Fibroblast of skin of left quadriceps (primary cell): ENCODE measurements at places on chromosomes 12 and 14.

- DNase-seq: no peak
These were observed 122.1 kb downstream of the PLEKHA5 start for GRCh38 chr12:19251481-19252132.

GRCh38 chr12:4383304-4383865, 3.9 kb upstream of the FGF23 start:
- no peak for DNase-seq

DNA sequence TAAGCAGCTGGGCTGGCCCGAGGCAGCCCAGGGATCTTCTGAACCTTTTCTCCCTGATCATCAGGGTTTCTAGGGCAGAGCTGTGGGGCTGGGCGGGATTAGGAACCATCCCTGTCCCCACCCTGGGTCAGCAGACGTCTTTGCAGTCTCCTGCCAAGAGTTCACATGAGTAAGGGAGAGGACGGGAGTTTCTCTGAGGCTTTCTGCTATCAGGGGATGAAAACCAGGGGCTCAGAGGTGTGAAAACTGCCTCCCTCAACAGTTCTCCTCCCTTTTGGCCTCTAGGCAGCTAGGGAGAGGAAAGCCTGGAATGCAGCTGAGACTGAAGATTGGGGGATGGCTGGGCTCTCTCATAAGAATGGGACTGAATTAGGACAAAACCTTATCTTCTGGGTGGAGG, 7.9 kb downstream of the ZNF385A start:
- DNase-seq: no peak

DNA sequence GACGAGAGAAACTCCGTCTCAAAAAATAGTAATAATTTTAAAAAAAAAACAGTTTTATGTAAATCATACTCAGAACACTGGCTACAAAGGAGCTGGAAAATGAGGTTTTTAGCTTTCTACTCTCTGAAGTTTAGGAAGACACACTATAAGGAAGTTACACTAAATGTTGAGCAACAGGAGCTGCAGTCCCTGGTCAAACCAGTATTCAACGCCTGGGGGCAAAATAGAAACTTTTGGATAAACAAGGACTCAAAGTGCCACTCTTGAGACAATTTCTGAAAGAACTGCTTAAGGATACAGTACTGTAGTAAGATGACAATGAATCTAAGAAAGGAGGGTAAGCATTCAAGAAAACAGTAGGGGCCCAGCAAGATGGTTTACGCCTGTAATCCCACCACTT, 29.3 kb downstream of the ACTR6 start:
- DNase-seq: no peak

- no peak for DNase-seq
These were observed 722.5 kb upstream of the ATXN7L3B start for GRCh38 chr12:73815072-73815645.

DNA sequence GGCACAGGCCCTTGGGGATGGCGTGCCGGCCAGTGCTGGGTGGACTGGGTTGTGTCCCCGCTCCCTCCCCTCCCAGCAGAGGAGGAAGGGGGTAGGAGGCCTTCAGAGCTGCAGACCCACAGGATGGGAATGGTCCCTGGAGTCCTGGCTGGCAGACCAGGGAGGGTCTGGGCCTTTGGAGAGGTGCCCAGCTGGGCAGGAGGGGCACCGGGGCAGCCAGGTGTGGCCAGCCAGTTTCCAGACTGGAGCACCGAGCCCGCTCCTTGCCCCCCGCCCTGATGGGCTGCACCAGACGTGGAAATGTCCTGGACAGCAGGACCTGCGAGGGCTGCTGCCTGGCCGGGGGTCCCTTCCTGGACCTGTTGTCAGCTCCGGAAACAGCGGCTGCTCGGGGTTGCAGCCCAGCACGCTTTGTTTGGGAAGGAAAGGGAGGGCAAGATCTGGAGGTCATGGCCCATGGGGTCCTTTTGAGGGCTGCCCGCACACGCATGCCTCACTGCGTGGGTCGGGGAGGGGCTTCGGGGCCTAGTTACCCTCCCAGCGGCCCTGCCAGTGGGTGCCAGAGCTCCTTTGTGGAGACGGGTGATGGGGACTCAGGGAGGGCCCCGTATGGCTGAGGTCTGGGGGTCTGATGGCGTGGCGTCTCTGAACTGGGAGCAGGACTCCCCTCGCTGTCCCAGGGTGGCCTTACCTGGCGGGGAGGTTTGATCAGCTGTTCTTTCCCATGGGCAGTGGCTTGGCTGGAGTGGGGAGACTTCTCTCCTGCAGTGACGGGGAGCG, 9.1 kb downstream of the KIF26A start:
- no peak for DNase-seq

DNA sequence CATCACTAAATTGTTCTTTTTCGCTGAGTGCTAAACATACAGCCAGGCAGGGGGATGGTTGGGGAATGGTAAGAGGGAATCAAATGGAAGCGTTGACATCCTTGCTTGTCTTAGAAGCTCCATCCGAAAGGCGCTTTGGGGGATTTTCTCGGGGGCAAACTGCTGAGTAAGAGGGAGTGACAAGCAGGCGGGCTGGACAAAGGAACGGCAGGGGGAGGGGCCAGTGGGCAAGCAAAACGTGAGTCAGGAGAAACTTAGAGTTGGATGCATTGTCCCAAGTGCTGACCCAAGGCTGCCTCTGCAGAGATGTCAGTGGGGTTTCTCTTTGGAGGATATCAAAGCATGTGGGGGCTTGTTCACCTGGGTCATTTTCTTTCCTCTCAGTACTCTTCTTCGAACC, 480.5 kb downstream of the VRK1 start:
- no peak for DNase-seq

DNA sequence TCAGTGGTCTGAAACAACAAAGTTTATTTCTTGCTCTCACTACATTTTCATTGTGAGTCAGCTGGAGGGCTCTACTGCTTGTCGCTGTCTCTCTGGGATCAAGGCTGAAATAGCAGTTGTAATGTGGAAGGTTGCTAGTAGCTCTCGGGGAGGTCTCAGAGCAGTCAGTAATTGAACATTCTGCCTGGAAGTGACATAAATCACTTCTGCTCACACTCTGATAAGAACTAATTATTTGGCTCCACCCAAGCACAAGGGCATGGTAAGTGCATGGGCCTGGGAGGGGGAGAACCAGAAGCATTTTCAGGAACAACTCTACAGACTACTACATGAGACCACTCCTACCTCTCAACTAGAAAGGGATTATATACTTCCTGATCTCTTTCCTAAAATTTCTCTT, 128.2 kb downstream of the TMEM117 start:
- no peak for DNase-seq

- DNase-seq: no peak
These were observed 56.7 kb downstream of the TTC7B start for GRCh38 chr14:90759370-90760077.

- DNase-seq: no peak
These were observed at the start of gene PRH1 for GRCh38 chr12:10884086-10884725. PRH1 (minus strand) TSS chr12:10884255; CDS start chr12:10884217, 38 bp downstream.

- DNase-seq: no peak
These were observed 7.3 kb upstream of the RIN3 start for GRCh38 chr14:92506231-92506630.

DNA sequence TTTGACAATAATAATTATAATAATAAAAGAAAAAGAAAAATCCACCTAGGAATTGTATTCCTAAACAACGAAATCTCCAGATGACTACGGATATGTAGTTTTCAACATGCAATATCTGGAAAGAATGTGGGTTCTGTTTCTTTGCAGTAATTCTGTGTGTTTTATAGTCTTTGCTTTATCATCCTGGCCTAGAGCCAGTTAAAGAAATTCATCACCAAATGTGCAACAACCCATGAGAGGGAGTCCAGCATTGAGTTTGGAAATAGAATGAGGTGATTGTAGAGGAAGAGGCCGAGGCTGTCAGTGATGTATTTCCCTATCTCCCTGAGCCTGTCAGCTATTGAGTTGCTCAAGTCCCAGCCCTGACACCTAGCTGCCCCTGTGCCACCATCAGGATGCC, 200.5 kb upstream of the DCN start:
- DNase-seq: peak; percentile 33

DNA sequence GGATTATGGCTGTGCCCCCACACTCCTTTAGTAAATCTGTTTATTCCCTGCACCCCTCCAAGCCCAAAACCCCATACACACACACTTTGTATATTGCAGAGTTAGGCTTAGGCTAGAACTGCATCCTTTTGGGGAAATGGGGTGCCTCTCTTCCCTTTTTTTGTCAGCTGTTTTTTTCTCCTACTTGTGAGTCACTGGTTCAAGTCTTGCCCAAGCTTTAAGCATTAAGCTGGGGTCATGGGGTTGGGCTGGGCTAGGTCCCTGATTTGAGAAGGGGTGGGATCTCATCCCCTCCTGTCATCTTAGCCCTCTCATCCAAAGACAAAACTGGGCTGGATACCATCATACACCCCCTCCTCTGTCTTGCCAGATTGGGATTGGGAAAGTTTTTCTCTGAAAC, 1.6 kb downstream of the LRP1 start:
- DNase-seq: no peak

- no peak for DNase-seq
These were observed 77.6 kb downstream of the TMEM132D start for GRCh38 chr12:129826273-129826672.

DNA sequence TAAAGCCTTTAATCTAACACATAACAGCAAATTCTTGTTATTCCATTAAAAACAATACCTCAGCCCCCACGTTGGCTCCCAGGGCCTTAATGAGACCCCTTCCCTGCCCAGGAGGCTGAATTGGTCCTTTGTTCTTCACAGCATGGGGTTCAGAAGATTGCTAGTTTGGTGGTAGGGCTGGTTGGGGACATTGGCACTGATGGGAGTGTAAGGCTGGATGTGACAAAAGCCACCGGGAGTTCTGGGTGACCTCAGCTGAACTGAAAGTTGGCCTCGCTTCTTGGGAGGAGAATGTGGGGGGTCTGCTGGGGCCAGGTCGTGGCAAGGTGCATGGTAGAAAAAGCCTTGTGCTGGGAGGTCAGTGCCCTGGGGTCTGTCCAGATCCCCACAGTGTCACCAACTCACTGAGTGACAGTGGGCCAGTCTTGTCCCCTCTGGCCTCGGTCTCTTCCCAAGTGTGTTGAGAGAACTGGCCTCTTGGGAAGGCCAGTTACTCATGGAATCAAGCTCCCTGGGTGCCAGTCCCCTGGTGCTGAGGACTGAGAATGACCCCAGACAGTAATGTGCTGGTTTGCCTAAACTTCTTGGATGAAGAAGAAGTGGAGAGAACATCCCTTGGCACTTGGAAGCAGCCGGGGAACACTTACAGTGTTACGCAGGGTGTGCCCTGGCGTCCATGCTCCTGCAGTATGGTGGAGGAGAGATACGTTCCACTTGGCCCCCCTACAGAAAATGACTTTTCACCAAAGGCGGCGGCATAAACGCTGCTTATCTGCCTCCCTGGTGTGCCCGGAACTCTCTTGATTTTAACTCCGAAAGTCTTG, 283.7 kb upstream of the RTL1 start:
- DNase-seq: no peak

- DNase-seq: no peak
These were observed 112.0 kb upstream of the PDZRN4 start for GRCh38 chr12:41076114-41076513.

DNA sequence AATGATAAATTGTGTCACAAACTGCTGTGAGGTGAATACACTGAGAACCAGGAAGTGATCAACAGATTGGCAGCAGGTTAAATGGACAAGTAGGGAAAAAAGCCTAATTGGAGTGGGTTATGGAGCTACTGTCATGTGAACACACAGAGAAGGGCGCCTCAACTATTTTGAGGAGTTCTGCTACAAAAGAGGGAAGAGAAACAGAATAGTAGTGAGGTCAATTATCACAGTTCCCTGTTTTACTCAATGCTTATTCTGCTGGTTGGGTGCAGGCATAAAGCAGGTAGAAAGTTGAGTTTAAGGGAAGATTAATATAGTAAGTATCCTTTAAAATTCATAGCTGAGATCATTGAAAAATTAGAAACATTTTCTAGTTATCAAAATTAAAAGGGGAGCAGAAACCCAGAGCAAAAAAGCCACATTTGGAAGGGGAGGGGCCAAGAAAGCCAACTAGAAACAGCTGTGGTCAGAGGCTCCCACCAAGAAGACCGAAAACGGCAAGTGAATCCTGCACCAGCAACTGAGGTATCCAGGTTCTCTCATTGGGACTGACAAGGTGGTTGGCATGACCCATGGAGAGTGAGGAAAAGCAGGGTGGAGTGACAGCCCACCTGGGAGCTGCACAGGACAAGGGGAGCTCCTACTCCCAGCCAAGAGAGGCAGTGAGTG, 105.7 kb downstream of the ZC3H14 start:
- DNase-seq: no peak

DNA sequence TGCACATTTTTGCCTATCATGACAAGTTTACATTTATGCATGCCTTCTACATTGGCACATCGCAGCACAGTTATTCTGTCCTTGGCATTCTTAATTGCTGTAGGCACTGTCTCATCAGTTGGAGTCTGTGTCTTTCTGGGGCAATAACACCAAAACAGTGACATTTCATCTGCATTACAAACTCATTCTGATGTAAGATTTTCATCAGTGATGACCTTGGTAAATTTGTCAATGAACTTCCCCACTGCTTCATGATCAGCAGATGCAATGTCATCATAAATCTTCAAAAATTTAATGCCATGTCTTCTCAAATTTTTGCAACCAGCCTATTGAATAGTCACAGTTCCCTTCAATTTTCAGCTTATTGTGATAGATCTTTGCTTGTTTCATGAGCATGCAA, 85.5 kb downstream of the CAPZA3 start:
- DNase-seq: no peak

GRCh38 chr14:47211263-47211662, 464.1 kb downstream of the MDGA2 start:
- no peak for DNase-seq

DNA sequence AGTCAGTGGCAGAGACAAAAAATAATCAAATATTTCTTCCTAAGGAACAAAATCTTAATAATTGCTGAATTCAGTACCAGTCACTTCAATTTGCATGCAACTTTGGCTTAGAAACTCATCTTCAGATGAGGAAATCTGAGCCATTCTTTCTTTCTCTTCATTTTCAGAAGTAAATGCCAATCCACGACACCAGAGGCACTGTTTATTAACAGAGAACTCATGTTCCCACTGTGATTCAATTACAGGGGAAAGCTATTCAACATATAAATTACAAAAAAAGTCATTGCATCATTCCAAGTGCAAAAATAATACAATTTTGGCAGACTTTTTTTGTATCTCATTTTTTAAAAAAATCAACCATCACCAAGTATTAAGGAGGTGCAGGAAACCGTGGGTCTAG, 816.1 kb upstream of the TMEM132C start:
- DNase-seq: no peak

GRCh38 chr12:12582193-12582881, 19.7 kb upstream of the DUSP16 start:
- no peak for DNase-seq

- DNase-seq: no peak
These were observed 18.8 kb downstream of the CAPS2 start for GRCh38 chr12:75311369-75311768.

GRCh38 chr12:13316587-13317246, 120.2 kb downstream of the EMP1 start:
- no peak for DNase-seq

GRCh38 chr12:122865268-122866231, 30.3 kb downstream of the HIP1R start:
- DNase-seq: no peak

GRCh38 chr14:55353686-55354467, 57.8 kb downstream of the ATG14 start:
- DNase-seq: no peak
